ENCODE measurements at places on chromosomes 11 and 22.

GRCh38 chr11:113839842-113840241, 35.5 kb downstream of the USP28 start:
- no peak for DNase-seq

DNA sequence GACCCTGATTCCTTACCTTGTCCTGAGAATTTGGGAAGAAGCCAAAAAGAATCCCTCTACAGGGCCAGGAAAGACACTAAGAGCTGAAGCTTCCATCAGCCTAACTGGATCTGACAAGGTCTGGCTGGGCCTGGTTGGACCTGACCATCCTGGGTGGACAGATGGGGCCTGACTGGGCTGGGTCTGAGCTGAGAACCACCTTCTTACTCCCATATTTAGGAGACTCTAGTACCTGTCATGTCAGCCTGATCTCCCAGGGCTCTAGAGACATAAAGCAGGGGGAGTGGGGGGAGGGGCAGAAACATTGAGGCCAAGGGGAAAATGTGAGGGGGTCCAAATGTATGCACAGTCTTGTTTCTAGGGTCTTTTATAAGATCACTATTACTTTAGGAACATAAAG, 129.9 kb downstream of the BUD13 start:
- DNase-seq = no peak

DNA sequence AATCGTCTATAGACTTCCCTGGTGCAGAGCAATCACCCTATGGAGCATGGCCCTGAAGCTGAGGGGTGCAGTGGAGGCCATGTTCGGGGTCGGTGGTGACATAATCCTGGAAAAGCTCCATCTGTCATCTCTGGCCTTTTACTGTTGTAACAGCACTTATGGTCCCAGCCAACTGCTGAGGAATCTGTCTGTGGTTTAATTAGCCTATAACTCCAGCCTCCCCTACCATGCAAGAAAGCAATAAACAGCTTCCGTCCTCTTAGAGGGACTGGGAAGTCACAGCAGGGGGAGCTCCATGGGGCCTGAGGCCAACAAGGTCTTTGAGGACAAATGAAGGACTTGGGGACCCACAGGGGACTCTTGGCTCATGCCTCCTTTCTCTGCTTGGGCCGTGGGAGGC, 159.1 kb upstream of the NECTIN1 start:
- no peak for DNase-seq

DNA sequence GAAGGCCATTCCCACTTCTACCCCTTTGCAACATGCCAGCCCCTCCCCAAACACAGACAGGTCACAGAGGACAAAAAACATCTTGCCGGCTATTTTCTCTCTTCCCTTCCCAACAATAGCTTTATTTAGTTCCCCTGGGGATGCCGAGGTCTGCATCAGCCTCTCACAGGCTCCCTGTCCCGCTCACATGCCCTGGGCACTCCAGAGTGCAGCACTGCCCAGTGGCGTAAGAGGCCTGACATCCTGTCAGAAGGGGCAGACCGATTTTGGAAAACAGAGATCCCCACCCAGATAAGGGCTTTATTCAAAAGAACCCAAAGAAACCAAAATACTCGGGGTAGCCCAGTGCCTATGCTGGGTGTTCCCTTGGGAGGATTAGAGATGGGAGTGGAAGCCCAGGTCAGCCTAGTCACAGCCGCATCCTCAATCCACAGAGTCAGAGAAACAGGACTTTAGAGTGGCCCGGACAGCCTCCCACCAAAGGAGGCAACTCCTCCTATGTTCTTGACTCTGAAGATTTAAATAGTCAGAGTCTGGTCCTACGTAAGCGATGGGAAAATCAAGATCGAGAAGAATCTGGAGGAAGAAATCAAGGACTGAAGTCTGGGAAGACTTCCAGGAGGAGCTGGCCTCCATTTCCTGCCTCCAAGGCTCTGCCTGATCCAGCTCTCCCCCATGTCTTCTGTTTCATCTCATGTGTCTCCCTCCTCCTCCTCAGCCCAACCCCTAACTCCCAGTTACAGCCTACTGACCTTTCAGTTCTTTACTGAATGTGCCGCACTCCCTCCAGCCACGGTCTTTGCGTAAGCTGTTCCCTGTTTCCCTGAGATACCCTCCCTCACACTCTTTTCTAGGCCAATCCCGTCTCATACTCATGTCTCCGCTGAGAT, 129.3 kb downstream of the FBXO7 start:
- DNase-seq = no peak

- DNase-seq = no peak
Observed at GRCh38 chr22:37820350-37820749, 2.8 kb upstream of the GALR3 start.

- no peak for DNase-seq
Observed at GRCh38 chr11:86106916-86107315, 38.0 kb upstream of the PICALM start.

DNA sequence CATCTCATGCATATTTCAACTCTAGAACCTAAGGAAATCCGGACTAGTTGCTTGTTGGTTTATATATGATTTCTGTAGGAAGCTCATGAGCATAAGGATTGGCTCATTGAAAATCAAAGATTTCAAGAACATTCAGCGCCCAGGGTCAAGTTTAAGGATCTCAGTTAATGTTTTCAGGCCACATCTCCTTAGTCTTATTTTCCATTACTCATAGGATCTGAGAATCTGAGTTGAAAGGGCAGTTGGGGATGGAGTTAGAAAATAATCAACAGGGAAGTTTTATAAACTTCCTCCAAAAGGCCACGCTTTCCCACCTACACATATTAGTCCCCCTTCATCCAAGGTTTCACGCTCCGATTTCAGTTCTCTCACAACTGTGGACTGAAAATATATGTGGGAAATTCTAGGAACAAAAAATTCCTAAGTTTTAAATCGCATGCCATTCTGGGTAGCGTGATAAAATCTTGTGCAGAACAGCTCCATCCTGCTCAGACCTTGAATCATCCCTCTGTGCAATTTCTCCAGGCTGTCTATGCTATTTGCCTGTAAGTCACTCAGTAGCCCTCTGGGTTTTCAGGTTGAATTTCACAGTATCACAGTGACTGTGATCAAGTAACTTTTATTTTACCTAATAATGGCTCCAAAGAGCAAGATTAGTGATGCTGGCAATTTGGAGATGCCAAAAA, 160.2 kb downstream of the KIRREL3 start:
- no peak for DNase-seq

GRCh38 chr11:22460181-22460580, 122.0 kb downstream of the SLC17A6 start:
- DNase-seq = no peak

DNA sequence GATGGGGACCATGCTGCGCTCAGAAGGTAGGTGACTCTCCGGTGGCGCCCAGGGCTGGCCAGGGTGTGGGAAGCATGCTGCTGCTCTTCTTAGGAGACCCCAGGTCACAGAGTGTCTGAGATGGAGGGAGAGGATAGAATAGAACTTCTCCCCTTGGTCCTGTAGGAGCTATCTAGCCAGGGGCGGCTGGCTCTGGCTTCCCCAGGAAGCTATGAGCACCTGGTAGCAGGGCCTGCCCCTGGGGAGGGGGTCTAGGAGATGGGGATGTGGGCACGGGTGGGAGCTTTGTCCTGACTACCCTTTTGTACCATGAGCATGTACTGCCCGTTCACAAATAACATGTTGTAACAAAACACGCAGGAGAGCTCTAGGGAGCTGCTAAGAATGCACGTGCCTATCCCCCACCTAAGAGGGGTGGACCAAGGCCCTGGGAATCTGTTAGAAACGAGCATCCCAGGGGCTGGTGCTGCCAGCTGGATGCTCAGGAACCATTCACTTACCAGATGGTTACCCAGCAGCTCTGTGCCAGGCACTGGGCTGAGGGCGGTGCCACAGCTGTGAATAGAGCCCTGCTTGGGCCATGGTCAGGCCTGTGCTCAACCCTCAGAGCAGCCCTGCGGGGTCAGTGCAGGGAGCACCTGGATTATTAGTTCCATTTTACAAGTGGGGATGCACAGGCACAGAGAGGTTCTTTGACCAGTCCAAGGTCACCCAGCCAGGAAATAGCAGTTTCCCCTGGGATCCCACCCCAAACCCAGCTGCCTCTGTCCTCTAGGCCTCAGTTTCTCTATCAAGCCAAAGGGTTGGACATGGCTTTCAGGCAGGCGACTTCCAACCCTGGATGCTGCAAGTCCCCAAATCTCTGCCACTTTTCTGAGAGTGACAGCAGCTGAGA, 2.2 kb downstream of the SLC39A13 start:
- DNase-seq = no peak

- peak; percentile 41 for DNase-seq
Observed at GRCh38 chr11:61567286-61568061, 13.4 kb downstream of the SYT7 start.

- no peak for DNase-seq
Observed at GRCh38 chr11:83990160-83990733, 704.1 kb upstream of the CCDC90B start.

- no peak for DNase-seq
Observed at GRCh38 chr22:35577799-35578659, 37.4 kb downstream of the RASD2 start.

- no peak for DNase-seq
Observed at GRCh38 chr11:70072861-70073755, 5.0 kb upstream of the ANO1 start.

DNA sequence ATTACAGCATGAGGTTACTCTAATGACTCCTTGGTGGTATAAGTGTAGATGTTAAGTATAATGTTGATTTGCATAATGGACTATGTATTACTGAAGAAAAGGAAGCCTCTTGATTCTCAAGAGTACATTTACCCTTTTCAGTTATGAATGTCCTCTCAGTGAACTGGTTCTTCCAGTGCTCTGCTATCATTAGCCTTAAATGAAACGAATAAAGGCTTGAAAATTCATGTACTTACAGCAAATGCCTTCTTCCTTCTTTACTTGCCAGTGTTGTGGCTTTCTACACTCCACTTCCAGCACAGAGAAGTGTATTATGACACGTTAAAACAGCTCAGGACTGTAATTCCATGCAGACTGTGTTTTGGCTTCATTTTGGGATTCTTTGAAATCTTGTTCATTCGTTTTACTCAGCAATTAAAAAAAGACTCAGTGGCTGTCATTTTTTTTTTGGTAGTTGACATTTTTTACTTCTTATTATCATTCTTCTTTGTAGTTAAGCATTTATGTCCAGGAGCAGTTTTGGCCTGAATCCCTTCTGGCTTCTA, 96.9 kb downstream of the MTMR3 start:
- DNase-seq = no peak

- no peak for DNase-seq
Observed at GRCh38 chr11:77801477-77801876, 19.0 kb downstream of the RSF1 start.

GRCh38 chr11:90916706-90917105, 693.9 kb upstream of the CHORDC1 start:
- DNase-seq = peak; percentile 4

DNA sequence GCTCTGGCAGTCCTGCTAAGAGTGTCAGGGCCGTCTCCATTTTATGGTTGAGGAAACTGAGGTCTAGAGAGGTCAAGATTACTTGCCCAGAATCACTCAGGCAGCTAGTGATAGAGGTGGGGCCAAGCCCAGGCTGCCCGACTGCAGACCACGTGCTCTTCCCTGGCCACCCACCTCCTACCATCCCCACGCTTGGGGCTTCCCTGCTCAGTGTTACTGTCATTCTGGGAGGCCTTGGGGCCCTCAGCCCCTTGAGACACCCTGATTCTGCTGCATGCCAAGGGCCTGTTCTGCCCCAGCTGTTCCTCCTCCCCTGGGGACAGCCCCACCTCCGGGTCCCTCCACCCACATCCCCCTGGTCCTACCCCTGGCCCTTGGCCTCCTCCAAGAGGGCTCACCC, 17.2 kb upstream of the TAB1 start:
- no peak for DNase-seq

- no peak for DNase-seq
Observed at GRCh38 chr11:65532388-65533064, 7.6 kb downstream of the SCYL1 start.

DNA sequence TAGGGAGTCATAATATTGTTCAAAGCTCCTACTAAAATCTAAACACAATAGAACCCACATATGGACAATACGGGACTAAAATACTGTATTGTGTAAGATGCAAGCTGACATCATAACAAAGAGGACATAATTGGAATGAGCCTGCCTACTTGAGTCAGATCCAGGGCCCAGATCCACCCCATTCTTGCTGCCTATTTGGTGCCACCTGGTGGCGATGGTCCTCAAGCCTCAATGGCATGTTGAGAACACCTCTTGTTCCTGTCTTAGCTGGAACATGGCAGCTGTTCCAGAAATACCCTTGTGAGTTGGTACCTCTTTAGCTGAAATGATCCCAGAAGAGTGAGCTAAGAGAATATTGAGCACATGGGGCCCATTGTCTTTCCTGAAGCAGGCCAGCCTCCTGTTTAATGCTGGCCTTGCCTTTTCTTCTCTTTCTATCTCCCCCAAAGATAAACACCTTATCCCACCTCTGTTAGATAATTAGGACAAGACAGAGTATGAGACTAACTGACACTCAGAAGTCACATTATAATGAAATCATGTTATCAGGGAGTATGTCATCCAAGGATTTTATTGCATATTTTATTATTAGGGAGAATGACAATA, 680.9 kb upstream of the ANO5 start:
- DNase-seq = peak; percentile 42

GRCh38 chr11:131467645-131468394, 97.4 kb downstream of the NTM start:
- no peak for DNase-seq

- DNase-seq = no peak
Observed at GRCh38 chr11:44256673-44257291, 53.2 kb downstream of the ALX4 start.

Data from retinal pigment epithelial cell (primary cell).